ENCODE measurements at places on chromosomes 2 and 18.

DNA sequence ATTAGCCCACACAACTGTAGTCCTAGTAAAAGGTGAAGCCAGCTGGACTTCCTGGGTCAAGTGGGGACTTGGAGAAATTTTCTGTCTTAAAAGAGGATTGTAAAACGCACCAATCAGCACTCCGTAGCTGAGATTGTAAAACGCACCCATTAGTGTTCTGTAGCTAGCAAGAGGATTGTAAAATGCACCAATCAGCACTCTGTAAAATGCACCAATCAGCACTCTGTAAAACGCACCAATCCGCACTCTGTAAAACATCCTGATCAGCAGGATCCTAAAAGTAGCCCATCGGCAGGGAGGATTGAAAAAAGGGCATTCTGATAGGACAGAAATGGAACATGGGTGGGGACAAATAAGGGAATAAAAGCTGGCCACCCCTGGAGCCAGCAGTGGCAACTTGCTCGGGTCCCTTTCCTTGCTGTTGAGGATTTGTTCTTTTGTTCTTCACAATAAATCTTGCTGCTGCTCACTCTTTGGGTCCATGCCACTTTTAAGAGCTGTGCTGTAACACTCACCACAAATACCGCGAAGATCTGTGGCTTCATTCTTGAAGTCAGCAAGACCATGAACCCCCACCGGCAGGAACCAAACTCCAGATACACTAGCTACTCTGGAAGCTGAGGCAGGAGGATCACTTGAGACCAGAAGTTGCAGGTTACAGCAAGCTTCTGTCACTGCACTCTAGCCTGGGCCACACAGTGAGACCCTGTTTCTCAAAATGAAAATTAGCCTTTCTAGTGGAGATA is 102.6 kb downstream of the HS6ST1 start:
- no peak for DNase-seq

- peak; percentile 99 for DNase-seq
These were observed at the start of gene FAM117B for GRCh38 chr2:202634556-202635427. FAM117B (plus strand) TSS chr2:202634969; CDS start chr2:202635188, 219 bp downstream.

DNA sequence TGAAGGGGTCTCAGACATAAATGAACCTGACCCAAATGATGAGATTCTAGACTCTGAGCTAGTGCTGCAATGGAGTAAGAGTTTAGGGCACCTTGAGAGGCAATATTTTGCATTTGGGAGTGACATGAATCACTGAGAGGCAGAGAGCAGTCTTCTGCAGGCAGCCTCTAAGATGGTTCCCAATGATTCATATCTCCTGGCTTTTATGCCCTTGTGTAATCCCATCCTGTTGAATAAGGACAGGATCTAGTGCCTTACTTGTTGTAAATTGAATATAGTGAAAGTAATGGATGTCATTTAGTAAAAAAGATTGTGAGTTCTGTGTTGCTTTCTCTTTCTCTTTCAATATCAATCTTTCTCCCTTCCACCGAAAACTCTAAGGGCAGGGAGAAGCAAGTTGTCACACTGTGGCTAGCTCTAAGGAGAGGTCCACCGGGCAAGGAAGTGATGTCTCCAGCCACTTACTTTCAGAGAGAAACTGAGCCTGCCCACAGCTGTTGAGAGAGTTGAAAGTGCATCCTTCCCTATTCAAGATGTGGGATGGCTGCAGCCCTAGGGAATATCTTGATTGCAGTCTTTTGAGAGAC is 144.7 kb downstream of the TRIB2 start:
- peak; percentile 11 for DNase-seq

GRCh38 chr2:232668805-232669444 is 28.2 kb upstream of the GIGYF2 start:
- DNase-seq, result no peak

DNA sequence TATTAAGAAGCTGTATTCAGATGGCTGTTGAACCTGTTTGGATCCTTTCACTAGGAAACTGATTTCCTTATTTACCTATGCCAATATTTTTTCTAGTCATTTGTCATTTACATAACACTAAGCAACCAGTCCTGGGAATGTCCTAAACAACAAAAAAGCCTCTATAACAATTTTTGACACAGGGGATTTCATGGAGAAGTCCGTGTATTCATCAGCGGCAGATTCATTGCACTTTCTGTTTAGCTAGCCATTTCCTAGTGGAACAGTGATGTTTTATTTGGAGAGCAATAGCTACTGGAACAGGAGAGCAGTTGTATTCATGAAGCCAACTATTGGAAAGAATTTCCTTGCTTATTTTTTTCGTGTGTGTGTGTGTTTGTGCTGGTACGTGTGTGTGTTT is 604.3 kb upstream of the POU3F3 start:
- DNase-seq, result no peak

GRCh38 chr2:98822301-98823164 is 91.6 kb upstream of the MGAT4A start:
- DNase-seq, result no peak

- peak; percentile 74 for DNase-seq
These were observed 175.8 kb downstream of the LOXHD1 start for GRCh38 chr18:46481048-46481846.

DNA sequence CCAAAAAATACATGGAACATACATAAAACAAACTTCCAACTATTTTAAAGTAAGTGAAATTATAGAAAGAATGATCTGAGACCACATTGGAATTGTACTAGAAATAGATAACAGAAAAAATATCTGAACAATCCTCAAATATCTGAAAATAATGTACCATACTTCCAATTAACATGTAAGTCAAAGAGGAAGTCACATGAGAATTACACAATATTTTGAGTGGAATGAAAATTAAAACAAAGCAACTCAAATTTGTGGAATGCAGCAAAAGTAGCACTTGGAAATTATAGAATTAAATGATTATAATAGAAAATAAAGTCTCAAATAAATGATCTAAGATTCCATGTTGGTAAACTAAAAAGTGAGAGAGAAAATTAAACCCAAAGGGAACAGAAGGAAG is 38.3 kb upstream of the CTIF start:
- DNase-seq, result no peak

GRCh38 chr18:79010802-79011201 is 31.2 kb downstream of the SALL3 start:
- DNase-seq, result no peak

DNA sequence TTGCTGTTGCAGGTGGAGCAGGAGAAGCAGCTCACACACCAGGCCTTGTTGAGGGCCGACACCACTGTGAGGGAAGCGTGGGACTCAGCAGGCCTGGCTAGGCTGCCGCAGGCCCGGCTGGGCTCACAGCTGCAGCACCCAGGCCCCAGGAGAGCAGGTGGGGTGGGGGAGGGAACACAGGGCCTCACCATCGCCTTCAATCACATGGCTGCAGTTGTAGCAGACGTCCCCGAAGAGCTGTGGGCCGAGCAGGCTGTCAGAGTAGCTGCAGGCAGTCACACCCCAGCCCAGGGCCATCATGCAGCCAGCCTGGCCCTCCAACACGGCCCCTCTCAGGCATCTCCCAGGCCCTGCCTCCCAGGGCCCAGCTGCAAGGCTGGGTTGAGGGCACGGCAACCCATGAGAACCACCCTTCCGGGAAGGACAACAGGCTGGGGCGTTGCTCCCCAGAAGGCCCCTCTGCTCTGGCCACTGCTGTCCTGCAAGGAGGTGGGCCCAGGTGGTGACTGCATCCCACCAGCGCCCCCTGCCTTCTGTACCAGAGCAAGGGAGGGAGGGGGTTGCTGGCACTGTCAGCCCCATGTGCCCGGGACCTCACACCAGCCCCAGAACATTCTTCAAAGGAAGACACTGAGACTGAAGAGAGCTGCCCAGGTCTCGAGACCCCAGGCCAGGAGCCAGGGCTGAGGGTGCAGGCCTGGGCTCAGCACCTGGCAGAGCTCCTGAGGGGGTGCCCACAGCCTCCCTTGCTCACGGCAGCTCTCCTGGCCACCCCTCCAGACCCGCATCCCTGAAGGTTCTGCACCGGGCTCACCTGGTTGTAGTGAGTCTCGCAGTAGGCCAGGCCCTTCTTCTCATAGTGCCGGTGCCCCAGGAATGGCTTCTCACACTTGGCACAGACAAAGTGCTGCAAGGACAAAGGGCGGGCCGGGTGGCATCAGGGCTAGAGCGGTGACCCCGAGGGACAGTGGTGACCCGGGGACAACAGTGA is 5.6 kb upstream of the GPR17 start:
- DNase-seq, result peak; percentile 92

DNA sequence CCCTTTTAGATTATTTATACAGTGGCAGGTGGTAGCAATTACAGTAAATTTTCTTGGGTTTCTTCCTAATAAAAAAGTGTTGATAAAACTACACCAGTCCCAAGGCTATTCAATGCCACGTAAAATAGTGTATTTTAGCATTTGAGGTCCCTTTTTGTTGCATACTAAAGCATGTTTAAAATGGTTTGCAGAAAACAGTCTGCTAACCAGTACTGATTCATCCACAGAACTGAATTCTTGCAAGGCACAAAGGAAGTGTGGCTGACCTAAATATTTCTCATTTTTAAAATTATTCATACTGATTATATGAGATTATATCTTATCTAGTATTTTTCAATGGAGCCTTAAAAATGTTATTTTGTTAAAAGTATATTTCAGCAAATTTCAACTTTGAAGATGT is 98.1 kb downstream of the SMAD2 start:
- DNase-seq, result no peak

- no peak for DNase-seq
These were observed 186.3 kb downstream of the MYCN start for GRCh38 chr2:16126517-16127275.

DNA sequence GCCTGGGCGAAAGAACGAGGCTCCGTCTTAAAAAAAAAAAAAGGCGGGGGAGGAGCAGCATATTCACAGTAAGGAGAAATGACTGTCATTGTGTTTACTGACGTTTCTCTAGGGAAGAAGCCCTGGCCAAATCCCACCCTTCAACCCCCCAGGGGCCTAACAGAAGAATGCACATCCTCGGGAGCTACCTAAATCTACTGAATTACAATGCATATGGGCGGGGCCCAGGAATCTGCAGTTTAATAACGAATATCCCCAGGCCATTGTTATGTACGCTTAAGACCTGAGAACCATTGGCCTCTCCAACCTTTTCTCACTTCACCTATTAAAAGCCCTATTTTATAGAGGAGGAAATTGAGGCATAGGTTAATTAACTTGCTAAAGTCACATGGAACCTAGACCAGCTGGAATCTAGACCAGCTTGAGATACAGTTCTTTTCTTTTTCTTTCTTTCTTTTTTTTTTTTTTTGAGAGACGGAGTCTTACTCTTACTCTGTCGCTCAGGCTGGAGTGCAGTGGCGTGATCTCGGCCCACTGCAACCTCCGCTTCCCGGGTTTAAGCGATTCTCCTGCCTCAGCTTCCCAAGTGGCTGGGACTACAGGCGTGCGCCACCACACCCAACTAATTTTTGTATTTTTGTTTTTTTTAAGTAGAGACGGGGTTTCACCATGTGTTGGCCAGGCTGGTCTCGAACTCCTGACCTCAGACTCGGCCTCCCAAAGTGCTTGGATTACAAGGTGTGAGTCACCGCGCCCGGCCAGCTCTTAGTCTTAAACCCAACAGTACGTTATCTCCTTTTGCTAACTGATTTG is 708 bp upstream of the RIF1 start:
- DNase-seq, result no peak

GRCh38 chr2:238954841-238955591 is 107.1 kb downstream of the TWIST2 start:
- DNase-seq, result no peak

GRCh38 chr2:168889635-168890005 is 610 bp downstream of the SPC25 start:
- peak; percentile 20 for DNase-seq

DNA sequence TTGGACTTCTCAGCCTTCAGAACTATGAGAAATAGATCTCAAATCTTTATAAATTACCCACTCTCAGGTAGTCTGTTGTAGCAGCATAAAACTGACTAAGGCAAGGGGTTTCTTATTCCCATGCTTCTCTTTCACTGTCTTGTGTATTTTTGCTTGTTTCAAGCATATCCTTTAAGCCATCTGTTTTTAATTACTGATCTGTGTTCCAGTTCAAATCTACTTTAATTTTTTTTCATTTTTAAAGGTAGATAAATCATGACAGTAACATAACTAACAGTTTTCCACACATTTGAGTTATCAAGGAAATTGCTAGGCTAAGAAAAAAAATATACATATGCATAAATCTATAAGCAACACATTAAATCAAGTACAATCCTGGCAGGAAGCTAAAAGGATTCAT is 317.9 kb upstream of the TNP1 start:
- DNase-seq, result no peak

GRCh38 chr2:156320486-156321098 is 11.9 kb downstream of the NR4A2 start:
- no peak for DNase-seq

GRCh38 chr2:12060886-12061285 is 314.5 kb downstream of the LPIN1 start:
- DNase-seq, result no peak

- DNase-seq, result peak; percentile 44
These were observed 136.5 kb upstream of the HAAO start for GRCh38 chr2:42928692-42929545.

- no peak for DNase-seq
These were observed 48.1 kb upstream of the TBC1D8 start for GRCh38 chr2:101199251-101199791.

- no peak for DNase-seq
These were observed 78.7 kb downstream of the IRS1 start for GRCh38 chr2:226720948-226721347.

DNA sequence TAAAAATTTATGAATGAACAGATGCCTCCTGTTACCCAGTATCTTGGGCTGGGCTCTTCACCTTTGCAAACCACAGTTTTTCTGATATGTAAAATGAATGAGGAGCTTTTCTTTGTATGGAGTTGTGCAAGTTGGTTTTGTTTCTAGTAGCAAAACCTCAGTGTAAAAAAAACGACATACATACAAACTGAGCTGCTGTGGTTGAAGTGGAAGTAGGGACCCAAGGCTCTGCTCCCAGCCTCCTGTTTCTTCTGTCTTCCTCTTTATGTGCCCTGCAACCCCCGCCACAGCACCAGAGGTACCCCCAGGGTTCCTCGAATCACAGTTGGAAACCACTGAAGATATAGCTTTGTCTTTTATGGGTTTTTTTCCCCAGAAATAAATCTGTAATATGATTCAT is 118.1 kb downstream of the MYO1B start:
- DNase-seq, result no peak

DNA sequence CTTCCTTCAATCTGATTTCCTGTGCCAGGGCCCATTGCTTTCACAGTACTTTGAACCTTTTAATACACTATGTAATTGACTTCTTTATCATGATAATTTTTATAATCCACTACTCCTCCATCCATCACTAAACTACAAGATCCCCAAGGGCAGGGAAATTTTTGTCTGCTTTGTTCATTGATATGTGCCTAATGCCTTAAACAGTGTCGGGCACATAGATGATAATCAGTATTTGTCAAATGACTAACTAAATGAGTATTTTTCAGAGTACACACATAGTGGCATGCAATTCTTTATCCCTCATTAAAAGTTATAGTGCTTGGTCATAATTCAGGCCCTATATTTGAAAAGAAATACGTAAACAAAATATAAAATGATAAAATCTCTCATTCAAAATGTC is 5.3 kb upstream of the STAMBP start:
- no peak for DNase-seq

GRCh38 chr2:206616151-206616550 is 26.1 kb upstream of the FAM237A start:
- no peak for DNase-seq
